Tibial nerve (tissue), 4 donors: ENCODE measurements at places on chromosomes 12 and 14.

- no peak for DNase-seq
Observed at GRCh38 chr12:67721248-67721647, 72.7 kb downstream of the DYRK2 start.

GRCh38 chr12:62375603-62376002 is 91.0 kb upstream of the MON2 start:
- DNase-seq = no peak

DNA sequence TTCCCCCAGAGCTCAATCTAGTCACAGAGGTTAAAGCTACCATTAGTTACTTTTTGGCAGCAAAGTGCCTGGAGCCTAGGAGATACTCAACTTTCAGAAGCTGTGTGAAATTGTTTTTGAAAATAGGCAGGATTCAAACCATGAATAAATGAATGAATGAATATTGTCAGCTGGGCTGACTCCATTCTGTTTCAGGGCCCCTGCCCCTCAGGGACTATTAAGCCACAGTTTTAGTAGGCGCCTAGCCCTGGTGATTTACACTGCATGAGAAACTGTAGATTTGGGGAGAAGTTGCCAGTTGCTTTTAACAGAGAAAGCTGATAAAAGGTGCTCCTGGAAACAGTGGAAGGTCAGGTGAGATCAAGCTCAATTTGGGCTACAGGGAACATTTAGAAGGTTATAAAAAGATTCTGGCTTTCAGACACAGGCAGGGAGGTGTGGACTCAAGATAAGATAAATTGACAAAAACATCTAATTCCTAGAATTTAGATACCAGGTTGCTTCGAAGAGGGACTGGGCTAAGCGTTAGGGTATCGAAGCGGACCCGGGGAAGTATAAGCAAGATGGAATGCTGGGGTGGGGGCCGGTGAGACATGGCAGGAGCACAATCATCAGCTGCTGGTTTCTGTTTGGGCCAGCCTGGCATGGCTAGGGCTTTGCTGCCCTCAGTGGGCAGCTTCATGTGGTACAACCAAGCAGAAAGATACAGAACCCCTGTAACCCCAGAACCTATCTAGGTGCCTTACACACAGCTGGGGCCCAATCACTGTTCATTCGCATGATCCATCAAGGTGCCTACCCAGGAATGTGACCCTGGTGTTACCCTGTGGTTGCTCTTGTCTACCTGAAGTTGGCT is 14.9 kb upstream of the CELA1 start:
- no peak for DNase-seq

DNA sequence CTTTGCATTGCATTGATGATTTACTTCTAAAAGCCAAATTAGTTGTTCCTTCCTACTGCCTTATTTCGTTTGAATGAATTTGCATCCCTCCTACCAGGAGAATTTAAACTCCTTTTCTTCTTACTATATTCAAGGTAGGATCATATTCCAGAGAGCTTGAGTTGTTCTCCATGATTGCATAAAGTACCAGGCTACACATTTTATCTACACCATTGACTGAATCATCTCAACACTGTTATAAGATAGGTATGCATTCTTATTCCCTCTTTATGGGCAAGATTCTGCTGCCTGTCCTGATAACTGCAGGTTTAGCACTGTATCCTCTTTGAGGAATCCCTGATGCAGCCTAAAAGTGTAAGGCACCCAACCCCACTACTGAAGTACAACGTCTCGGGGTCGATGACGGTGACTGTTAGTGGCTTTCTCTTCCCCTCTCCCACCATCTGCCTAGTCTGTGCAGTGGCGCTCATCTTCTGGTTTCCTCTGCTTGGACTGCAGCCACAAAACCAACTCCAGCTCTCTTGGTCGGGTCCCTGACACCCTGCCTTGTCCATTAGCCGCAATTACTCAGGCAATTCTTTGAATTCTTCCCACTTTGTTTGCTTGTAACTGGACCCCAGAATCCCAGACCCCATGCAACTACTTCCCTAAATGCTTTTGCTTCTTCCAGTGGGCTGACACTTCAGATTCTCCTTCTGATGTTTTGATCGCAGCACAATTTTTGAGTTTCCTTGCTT is 44.4 kb upstream of the STXBP6 start:
- DNase-seq = no peak

- no peak for DNase-seq
Observed at GRCh38 chr14:102571043-102571442, 21.4 kb upstream of the RCOR1 start.

GRCh38 chr14:51094282-51094821 is 553 bp downstream of the TRIM9 start:
- DNase-seq = no peak

GRCh38 chr12:30796891-30797371 is 42.2 kb upstream of the CAPRIN2 start:
- DNase-seq = no peak

DNA sequence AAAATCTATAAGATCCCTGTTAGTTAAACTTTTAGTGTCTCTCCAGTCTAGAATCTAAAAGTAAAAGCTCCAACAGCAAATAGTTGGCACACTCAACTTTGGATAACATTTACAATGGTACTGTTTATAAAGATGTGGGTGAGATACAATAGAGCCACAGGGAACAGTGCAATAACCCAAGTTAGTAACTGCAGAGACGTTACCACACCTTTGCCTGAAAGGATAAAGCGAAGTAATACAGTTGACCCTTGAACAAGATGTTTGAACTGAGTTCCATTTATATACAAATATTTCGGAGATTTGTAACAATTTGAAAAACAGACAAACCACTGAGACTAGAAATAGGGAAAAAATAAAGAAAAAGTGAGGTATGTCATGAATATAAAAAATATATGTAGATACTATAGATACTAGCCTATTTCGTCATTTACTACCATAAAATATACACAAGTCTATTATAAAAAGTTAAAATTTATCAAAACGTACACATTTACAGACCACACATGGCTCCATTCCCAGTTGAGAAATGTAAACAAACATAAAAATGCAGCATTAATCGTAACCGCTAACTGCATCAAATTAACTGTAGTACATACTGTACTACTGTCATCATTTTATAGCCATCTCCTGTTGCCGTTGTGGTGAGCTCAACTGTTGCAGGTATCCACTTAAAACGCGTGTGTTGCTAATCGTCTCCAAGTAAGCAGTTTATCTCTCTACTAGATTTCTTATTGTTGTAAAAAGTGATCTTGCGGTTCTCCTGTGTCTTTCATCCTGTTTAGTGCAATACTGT is 56.5 kb upstream of the HIF1A start:
- DNase-seq = no peak

DNA sequence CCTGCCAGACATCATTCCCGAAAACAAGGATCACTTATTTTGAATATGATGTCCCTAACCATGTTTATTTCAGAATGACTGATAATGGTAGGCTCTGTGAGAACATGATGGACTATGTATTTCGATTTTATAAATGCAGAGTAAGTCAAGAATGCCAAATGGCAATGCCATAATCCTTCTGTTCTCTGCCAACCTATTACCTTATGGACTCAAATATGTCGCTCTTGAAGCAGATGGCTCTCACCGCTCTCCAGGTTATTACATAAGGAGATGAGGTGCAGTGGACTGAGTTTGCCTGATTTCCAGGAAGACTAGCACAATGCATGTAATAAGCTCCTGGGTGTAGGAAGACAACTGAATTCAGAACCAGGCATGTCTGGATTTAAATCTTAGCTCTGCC is 227.2 kb downstream of the BTG1 start:
- DNase-seq = no peak

GRCh38 chr12:26112703-26113147 is 12.1 kb downstream of the BHLHE41 start:
- DNase-seq = no peak
